ENCODE measurements at places on chromosomes 4 and X. TPM values are rescaled to one million over a fixed set of nuclear protein-coding genes. Genes with fewer than 3 reads are reported as not detected.

RHOXF2B gene
- polyA plus RNA-seq, result not detected

ATP6AP2 gene
- 379 TPM for polyA plus RNA-seq

GUCY1A1 gene
- 1.9 TPM for polyA plus RNA-seq

FGFR3 gene
- polyA plus RNA-seq, result 0.06 TPM

NCAPG gene
- polyA plus RNA-seq, result 5.3 TPM

NUDT11 gene
- polyA plus RNA-seq, result 20.2 TPM

BMX gene
- not detected for polyA plus RNA-seq

TXK gene
- polyA plus RNA-seq, result not detected

NAA11 gene
- polyA plus RNA-seq, result not detected

DCHS2 gene
- not detected for polyA plus RNA-seq

PPEF2 gene
- not detected for polyA plus RNA-seq

- no peak for DNase-seq
Measured at GRCh38 chrX:68498044-68498507, 775 bp upstream of the YIPF6 start.

GRCh38 chrX:155022585-155022984 lies at the start of gene F8:
F8 (minus strand) TSS chrX:155022723; CDS start chrX:155022552, 171 bp downstream.
- no peak for DNase-seq

DNA sequence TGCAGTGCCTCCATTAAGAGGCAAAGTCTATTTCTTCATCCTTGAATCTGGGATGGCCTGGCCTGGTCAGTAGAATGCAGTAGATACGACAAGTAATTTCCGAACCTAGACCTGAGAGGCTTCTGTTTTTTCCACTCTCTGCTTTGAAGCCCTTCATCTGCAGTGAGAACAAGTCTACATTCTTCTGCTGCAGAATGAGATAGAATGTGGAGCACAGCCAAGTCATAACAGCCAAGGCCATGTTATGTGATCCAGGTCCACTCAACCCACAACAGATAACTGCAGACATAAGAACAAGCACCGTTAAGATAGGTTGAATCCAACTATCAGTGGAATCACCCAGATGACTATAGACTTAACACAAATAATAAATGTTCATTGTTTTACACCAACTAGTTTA lies 1297.7 kb downstream of the C4orf33 start:
- no peak for DNase-seq

GRCh38 chr4:168857009-168857408 lies 153.0 kb downstream of the CBR4 start:
- no peak for DNase-seq

DNA sequence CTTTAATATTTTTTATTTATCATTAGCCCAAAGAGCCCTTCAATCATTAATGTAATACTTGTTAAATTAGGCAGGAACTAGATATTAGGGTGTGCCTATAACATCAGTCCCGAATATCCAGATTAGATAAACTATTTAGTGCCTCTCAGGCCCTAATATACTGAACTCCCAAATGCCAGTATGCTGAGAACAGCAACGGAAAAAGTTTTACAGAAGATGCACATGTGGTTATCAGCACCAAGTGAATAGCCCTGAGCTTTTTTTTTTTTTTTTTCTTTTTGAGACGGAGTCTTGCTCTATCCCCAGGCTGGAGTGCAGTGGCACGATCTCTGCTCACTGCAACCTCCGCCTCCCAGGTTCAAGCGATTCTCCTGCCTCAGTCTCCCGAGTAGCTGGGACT lies 13.0 kb upstream of the ELF2 start:
- no peak for DNase-seq

- DNase-seq, result no peak
Measured at GRCh38 chr4:1997712-1998111, 11.1 kb downstream of the NELFA start.

GRCh38 chr4:3254302-3255131 lies 5.6 kb downstream of the MSANTD1 start:
- DNase-seq, result no peak

DNA sequence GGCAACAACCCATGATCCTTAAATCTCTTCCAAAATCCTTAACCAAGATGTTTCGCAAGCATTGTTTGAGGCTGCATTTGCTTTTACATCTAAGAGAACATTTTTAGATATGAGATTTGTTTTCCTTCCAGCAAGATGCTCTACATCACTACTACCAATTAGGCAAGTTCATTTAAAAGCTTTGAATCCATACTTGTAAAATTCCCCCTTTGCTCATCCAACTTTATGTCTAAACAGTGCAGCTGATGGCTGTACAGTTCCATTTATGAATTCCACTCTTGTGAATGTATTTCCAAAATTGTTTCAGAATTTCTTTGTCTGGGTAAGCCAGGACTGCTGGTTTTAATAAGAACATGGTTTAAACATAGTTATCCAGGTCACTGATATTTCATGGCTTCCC lies 31.5 kb downstream of the RAI2 start:
- DNase-seq, result no peak

GRCh38 chr4:52588771-52589591 lies 70.1 kb downstream of the USP46 start:
- peak; percentile 66 for DNase-seq

DNA sequence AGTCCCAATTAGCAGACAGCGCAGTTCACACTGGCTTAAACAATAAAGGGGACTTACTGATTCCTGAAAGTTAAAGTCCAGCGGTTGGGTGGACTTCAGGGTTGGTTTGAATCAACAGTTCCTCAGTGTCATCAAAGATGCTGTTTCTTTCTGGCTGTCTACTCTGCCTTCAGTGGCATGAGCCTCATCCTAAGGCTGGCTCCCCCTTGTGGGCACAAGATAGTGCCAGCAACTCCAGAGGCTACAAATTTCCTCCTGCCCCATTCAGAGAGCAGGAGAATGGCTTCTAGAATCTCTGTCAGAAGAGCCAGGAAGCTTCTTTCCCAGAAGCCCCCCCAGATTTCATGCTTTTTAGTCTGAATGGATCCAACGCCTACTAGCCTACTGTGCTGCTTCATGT lies 82.4 kb upstream of the MTM1 start:
- DNase-seq, result peak; percentile 11

- DNase-seq, result no peak
Measured at GRCh38 chr4:93617606-93618005, 210.9 kb upstream of the ATOH1 start.

- DNase-seq, result no peak
Measured at GRCh38 chrX:119423631-119424030, 24.5 kb downstream of the SLC25A43 start.

DNA sequence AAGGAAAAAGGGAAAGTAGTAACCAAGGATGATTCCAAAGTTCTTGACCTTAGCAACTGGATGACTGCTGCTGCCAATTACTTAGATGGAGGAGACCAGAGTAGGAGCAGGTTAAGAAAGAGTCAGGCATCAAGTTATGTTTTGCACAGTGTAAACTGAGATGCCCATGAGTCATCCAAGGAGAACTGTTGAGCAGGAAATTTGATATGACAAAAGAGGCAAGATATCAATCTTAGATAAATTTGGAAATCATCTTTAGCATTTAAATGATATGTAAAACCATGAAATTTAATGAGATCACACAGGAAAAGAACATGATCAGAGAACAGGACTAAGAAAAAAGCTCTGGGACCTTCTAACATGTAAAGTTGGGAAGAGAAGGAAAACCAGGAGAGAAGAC lies 361.3 kb downstream of the OPHN1 start:
- DNase-seq, result no peak

DNA sequence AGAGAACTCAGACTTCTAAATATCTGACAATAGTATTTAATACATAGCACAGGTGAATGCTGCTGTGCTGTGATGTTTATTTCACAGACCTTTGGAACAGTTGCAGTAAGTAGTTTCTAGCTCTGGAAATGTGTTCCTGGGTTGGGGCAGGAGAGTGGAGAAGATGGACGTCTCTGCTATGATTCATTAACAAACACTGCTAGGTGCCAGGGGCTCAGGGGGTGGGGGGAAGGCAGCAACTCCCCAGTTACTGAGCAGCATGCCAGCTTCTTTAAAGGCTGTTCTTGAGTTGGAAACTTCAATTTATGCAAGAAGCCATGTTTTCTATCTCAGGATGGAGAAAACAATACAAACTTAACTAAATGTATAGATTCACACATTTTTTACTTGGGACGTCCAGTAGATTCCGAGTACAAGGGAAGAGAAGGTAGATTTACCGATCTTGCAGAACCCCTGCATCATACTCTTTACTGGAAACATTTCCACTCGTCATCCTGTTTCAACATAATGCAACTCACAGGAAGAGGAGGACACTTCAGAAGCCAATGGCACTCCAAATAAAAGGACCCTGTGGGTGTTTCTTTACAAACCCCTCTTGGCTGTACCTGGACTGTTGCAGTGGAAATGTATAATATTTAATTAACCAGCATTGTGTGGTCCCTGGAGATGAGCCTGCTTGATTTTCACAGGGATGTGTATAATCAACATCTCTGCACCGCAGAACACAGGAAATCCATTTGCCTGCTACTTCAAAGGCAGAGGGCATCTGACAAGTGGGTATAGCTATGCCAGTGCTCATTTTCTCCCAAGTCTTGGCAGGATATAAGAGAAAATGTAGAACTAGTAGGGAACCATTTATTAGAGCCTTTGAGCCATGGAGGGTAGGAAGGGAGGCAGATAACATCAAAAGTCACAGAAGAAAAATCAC lies 171.4 kb downstream of the SH3KBP1 start:
- no peak for DNase-seq

- DNase-seq, result no peak
Measured at GRCh38 chrX:154032160-154032559, 12.5 kb upstream of the IRAK1 start.

DNA sequence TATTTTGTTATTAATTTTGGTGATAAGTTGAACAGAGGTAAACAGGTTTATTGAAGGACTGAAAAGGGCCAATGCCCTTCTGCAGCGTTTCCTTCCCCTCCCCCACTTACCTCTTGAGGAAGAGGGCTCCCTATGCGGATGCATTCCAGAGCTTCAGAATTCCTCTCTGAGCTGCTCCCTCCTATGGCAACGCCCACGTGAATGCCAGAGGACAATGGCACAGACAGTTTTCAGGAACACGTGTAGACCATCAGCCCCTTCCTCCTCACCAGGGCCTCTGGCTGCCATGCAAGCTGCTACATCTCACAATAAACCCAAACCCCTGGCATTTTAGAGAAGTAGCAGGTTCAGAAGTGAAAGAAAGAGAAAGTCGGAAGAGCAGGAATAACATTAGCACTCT lies 127.9 kb downstream of the CHRDL1 start:
- no peak for DNase-seq
